ENCODE measurements at places on chromosomes 1 and 21.

- DNase-seq: peak; percentile 72
These were observed 22.1 kb upstream of the EYA3 start for GRCh38 chr1:28110555-28110954.

GRCh38 chr1:230127105-230128054 is 60.3 kb downstream of the GALNT2 start:
- DNase-seq: no peak

GRCh38 chr1:5970610-5971273 is 21.5 kb downstream of the NPHP4 start:
- DNase-seq: no peak

GRCh38 chr1:162003830-162004215 is 19.8 kb downstream of the OLFML2B start:
- DNase-seq: peak; percentile 81

GRCh38 chr1:21899987-21900386 is 37.1 kb downstream of the HSPG2 start:
- DNase-seq: no peak

- no peak for DNase-seq
These were observed 6.5 kb downstream of the CAPN2 start for GRCh38 chr1:223718850-223719249.

DNA sequence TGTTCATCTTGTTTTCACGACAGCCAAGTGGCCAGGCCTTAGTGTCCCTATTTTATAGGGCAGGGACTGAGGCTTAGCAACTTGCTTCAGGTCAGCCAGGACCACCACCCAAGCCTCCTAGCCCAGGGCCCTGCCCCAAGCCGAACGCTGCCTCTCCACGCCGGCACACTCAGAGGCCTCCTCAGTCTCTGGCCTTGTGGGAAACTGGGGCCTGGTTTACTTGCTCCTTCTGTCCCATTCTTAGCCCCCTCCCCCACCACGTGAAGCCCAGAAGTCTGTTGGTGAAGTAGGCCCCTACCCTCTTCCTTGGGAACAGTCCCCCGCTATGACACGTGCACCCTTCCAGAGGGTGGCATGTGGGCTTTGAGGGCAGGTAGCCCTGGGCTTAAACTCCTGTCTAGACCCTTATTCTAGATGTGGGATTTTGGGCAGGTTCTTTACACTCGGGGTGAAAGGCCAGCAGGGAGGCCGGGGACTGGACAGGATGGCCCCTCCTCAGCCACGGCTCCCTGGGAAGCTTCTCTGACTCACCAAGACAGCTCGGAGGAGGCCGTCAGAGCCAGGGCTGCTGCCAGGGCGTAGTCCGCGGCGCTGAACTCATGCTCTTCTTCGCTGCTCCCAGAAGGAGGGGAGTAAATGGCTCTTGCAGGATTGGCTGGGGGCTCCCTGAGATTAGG is 4.3 kb downstream of the MYOM3 start:
- DNase-seq: peak; percentile 6

DNA sequence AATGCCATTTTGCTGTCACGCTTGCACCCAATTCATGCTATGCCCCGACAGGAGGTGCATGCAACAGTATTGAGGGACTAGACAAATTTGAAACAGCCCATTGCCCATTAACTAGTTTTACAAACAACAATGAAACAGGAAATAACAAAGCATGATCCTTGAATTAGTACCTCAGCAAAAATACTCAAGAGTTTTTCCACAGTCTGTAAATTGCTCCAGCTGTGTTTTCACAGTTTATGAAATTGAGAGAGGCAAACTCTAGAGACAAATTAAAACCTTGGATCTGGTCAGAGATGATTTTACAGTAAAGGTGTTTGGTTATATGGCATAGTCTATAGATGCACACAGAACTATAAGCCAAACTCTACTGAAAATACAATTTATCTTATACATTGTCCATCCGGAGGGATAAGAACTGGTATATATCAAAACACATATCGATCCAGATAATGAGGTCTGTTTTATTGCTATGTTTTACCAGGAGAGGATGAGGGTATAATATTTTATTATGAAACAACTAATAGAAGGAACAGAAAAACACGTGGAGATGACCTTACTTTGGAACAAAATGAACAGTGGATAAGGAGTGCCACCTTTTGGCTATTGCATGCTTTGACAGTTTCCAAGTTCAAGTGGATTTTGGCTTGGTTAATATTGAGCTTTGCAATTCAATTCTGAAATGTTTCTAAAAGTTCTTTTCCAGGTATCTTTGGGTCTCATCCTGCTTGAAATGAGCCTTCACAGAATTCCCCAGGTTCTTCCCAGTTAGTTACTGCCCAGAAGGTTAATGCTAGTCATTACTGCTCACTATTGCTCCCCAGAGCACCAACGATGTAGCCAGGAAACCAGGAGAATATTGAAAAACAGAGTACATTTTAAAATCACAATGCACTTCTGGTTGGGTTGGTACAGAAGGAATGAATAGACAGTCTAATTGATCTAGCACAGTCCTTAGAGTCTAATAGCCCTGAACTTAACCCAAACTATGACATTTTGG is 45.7 kb downstream of the ZC3H11B start:
- DNase-seq: peak; percentile 17

DNA sequence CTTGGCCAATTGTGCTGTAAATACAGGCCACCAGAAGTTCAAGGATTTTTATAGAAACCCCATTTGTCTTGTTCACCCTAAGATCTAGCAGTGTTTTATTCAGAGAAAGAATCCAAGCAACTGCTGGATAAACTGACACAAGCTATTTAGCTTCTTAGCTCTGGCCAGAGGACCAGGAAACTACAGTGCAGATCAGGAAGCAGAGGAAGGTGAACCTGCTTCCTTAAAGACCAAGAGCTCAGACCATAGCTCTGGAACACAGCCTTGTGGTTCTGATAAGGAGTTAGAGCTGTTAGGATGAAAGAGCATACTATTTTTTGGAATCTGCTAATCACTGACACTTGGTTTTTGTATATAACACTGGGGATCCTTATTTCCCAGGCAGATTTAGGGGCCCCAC is 5.2 kb upstream of the CCDC17 start:
- no peak for DNase-seq

- DNase-seq: no peak
These were observed 60.2 kb downstream of the PBX1 start for GRCh38 chr1:164619006-164619784.

DNA sequence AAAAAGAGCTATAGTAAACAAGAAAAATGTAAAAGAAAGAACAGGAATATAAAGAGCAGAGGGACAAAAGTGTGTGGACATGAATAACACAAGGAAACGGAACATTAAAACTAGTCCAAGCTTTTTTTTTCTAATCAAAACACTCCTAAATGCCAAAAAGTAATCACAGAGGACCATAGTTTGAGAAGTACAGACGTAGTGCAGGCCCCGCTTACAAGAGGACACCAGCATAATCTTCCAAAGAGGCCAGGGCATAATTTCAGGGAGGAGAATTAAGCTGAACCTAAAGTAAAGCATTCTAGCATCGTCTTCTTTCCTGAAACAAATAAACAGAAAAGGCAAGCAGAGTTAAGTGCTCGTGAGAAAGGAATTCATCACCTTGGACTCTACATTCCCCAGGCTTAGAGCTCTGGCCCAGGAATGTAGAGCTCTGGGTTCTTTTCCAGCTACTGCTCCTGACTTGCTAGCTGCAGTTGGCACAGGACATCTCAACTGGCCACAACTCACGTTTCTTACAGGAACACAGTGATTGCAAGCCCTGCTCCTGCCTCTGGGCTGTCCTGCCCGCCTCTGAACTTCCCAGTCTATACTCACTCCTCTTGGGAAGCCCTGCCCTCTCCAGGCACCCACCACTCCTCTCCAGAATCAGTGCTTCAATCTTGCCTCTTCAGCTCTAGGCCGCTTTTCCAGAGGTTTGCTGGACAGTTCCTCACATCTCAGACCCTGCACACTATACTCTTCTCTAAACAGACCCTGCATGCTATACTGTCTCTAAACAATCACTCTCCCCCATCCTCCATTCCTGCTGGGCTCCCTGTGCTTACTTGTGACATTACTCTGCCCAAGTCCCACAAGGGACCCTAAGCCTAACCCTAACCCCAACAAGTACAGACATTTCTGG is 9.8 kb downstream of the RGS8 start:
- DNase-seq: no peak

- DNase-seq: no peak
These were observed 24.7 kb downstream of the HSF2BP start for GRCh38 chr21:43634618-43635017.

DNA sequence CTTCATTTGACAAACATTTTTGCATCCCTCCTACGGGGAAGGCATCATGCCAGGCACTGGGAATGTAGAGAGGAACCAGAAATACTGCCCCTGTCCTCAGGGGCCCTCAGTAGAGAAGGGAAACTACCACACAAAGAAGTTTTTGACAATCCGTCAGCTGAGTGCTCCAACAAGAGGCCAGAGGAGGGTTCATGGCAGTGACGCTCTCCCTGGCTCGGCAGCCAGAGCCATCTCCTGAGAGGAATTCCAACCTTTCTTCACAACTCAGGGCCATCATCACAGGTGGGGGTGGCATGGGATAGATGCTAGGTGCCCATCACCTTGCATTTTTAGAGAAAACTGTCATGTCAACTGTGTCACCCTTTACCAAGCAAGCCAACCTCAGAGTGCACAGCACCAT is 154.1 kb downstream of the HIVEP3 start:
- DNase-seq: no peak

- peak; percentile 38 for DNase-seq
These were observed 19.6 kb downstream of the SCMH1 start for GRCh38 chr1:41222496-41222895.

- DNase-seq: no peak
These were observed 156.4 kb upstream of the EDN2 start for GRCh38 chr1:41640756-41641474.

- DNase-seq: no peak
These were observed 7.0 kb downstream of the DCST2 start for GRCh38 chr1:155026588-155026987.

DNA sequence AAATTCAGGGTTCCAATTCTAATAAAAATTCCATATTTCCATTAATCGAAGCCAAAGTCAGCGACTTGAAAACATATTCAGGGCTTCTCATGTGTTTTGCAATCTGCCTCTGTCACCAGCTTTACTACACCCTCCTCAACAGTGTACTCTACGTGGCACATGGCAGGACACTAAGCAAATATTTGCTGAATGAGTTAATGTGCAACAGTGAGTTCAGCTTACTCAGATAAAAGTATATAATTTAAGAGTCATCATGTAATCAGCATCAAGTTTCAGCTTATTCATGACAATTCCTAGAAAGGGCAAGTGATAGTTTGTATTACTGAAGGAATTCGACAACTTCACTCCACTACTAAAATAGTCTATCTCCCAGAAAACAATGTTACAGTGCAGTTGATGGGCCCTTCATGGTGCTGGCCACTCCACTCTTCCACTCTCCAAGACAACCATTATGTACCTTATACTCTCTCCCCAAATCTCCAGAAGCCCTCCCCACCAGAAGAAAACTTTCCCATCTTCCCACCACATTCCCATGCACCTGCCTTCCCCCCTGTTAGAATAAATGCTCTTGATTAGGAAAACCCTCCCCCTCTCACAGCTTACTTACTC is 97.3 kb downstream of the TTLL7 start:
- peak; percentile 84 for DNase-seq

- peak; percentile 32 for DNase-seq
These were observed 33.7 kb upstream of the CACYBP start for GRCh38 chr1:174966008-174966572.

GRCh38 chr1:59445040-59445439 is 148.1 kb downstream of the FGGY start:
- DNase-seq: peak; percentile 72

GRCh38 chr1:10640843-10641553 is 155.4 kb downstream of the CASZ1 start:
- no peak for DNase-seq

GRCh38 chr1:113252166-113252565 is 138.1 kb upstream of the MAGI3 start:
- DNase-seq: no peak

GRCh38 chr1:231951374-231951773 is 324.8 kb downstream of the DISC1 start:
- DNase-seq: peak; percentile 68

GRCh38 chr1:94440088-94440487 is 21.9 kb downstream of the ABCD3 start:
- DNase-seq: no peak

GRCh38 chr21:38938343-38938742 is 132.6 kb downstream of the ETS2 start:
- DNase-seq: no peak

GRCh38 chr1:53543778-53544695 is 84.8 kb downstream of the DMRTB1 start:
- DNase-seq: no peak

- no peak for DNase-seq
These were observed 10.2 kb downstream of the PTPN14 start for GRCh38 chr1:214541206-214541605.

GRCh38 chr1:78645723-78646122 is 3.9 kb upstream of the IFI44 start:
- DNase-seq: no peak

DNA sequence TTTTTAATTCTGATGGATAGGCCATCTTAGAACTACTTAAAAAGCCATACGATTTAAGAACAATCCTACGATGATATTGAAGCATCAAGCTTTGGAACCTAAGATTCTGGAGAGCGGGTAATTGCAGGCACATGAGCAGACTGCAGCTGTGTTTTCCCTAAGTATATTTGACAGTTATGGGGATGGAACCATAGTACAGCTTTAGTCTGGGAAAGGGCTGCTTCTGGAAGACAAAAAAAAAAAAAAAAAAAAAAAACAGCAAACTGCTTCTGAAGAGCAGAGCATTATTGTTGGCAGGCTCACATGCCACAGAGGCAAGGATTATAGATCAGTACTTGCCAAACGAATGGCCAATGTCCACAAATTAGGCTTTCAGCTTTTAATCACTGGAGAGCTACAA is 1618.7 kb downstream of the AMY1C start:
- DNase-seq: no peak

DNA sequence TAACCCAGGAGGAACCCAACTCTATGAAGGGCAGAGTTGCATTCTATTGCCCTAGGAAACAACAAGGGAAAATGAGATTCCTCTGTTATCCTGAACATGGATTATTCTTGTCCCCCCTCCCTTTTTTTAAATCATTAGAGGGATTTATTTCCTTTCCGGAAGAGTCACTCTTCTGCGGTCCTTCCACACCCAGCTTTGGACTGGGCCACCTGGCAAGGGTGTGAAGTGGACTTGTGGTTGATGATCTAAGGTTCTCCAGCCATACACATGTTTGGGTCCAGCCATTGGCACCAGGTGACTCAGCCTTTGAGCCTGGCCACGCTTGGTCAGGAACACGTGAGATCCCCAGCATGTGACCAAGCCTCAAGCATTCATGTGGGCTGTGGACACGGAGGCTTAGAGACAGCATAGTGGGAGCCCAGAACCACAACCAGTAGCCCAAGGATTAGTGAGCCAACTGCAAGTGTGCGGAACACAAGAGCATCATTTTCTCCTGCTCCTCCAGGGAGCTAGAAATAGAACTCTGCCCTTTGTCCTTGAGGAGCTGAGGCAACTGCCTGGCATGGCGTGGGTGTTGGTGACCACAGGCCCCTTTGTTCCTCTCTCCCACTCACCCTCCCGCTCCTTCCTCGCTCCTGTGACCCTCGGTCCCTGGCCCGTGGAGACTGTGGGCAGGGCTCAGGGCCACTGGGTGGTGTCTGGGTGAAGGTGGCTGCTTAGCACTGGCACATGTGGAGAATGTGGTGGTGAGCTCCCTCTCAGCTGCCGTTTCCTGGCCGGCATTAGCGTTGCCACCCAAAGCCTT is 50.1 kb downstream of the NENF start:
- DNase-seq: peak; percentile 38

GRCh38 chr1:6485168-6486101 is 6.0 kb downstream of the PLEKHG5 start:
- DNase-seq: no peak

GRCh38 chr1:29708796-29709703 is 472.7 kb downstream of the PTPRU start:
- DNase-seq: peak; percentile 86

- DNase-seq: no peak
These were observed 64.6 kb downstream of the ATP5PO start for GRCh38 chr21:33850985-33851384.

Measured in mammary epithelial cell (primary cell).